ENCODE measurements at places on chromosomes 6 and 20.

DNA sequence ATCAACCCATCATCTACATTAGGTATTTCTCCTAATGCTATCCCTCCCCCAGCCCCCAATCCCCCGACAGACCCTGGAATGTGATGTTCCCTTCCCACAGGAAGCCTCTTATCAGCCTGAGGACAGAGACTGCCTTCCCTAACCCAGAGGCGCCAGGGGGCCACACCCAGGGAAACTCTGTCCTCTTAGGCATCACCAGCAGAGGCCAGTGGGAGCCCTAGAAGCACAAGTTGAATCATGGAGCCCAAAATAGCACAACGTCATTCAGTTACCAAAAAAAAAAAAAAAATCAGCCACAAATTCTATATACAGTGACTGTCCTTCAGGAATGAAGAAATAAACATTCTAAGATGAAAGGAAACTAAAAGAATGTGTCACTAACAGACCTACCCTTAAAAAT is 625.7 kb downstream of the TFAP2A start:
- DNase-seq: no peak

- no peak for DNase-seq
Observed at GRCh38 chr20:51187261-51187660, 164.4 kb upstream of the KCNG1 start.

GRCh38 chr6:17283074-17283473 is 1.9 kb downstream of the RBM24 start:
- DNase-seq: no peak

GRCh38 chr20:31915491-31916280 is 36.2 kb downstream of the PDRG1 start:
- no peak for DNase-seq

- DNase-seq: no peak
Observed at GRCh38 chr20:24149175-24149574, 160.6 kb upstream of the GGTLC1 start.

All from stimulated activated CD8-positive, alpha-beta memory T cell treated with anti-CD3 and anti-CD28 coated beads, Interleukin-15, amount 100 ng/mL, for 48 hours (primary cell).